ENCODE measurements at places on chromosomes 4 and X.

- DNase-seq = no peak
These were observed 200.9 kb upstream of the MID1 start for GRCh38 chrX:10821293-10821692.

GRCh38 chr4:37830640-37831039, 4.2 kb downstream of the PGM2 start:
- no peak for DNase-seq

DNA sequence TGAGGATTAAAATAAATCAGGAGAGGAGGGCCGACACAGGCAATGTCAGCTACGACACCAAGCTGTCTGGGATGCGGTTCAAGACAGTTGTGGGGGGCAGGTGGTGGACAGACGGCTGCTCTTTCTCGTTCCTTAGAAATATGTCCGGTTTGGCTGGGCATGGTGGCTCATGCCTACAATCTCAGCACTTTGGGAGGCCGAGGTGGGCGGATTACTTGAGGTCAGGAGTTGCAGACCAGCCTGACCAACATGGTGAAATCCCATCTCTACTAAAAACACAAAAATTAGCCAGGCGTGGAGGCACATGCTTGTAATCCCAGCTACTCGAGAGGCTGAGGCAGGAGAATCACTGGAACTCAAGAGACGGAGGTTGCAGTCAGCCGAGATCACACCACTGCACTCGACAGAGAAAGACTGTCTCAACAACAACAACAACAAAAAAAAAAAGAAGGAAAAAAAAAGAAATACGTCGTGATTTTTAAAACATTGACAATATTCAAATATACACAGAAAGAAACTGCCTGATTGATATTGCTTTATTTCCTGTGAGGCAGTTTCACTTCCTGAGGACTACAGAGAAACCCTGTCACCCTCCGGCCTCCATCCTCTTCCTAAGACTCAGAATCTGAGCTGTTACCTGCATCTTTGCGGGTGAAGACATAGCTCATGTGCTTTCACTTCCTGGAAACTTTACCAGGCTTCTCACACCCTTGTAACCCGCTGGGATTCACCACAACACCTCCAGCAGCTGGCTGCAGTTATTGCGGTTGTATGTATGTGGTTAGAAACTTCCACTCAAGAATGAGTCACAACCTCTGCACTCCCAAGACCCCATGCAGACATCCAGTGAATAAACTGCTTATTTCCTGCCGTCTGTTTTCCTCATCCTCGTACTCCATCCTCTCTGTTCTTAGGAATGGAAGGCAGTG, 63.8 kb upstream of the STS start:
- no peak for DNase-seq

DNA sequence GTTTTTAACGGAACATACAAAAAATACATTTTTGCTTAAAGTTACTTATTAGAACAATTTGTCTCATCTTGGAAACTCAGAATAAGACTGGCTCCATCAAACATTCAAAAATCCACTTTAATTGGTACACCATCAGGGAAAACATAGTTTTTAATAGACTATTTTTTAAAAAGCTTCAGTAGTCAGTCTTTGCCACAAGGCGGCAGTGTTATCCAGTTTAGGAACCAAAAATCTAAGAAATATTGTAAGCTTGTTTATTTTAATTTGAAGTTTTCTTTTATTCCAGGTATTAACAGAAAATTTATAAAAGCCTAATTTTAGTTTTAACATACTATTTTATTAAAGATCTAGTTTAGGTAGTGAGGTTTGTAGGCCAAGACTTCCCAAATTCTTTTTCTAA, 107.7 kb downstream of the APOOL start:
- DNase-seq = no peak

- no peak for DNase-seq
These were observed 5.7 kb downstream of the PITX2 start for GRCh38 chr4:110617075-110617640.

GRCh38 chr4:2761035-2761923, 5.1 kb upstream of the TNIP2 start:
- no peak for DNase-seq

- no peak for DNase-seq
These were observed 123.6 kb upstream of the LIMCH1 start for GRCh38 chr4:41414412-41414779.

DNA sequence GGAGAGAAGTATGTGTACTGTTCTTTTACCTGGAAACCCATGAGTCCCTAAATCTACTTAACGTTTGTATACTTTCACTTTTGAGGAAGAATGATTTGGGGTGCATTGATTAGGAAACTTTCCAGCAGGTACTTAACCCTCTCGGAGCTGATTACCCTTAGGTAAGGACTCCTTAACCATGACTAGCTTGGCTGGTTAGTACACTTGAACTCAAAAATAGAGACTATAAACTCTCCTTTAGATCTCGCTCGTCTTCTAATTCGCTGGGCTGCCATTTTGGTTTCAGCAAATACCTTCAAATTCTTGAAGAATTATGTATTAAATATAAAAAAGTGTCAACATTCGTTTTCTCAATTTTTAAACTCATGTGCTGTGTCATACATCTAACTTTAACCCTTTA, 2.0 kb downstream of the USP9X start:
- no peak for DNase-seq

- no peak for DNase-seq
These were observed 12.2 kb downstream of the OSTC start for GRCh38 chr4:108662629-108663028.

DNA sequence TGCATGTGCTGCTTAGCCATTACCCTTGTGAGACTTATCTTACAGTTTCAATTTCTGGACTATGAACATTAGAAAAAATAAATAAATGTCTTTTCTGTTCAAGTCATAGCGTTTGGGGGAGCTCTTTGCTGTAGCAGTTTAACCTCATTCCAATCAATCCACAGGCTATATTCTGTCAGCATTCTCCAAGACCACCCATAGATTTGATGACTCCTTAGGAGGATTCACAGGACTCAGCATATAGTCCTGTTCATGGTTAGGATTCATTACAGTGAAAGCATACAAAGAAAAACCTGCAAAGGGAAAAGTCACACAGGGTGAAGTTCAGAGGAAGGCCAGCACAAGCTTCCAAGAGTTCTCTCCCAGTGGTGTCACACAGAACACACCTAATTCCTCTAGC, 180.5 kb downstream of the ADAMTS3 start:
- no peak for DNase-seq

DNA sequence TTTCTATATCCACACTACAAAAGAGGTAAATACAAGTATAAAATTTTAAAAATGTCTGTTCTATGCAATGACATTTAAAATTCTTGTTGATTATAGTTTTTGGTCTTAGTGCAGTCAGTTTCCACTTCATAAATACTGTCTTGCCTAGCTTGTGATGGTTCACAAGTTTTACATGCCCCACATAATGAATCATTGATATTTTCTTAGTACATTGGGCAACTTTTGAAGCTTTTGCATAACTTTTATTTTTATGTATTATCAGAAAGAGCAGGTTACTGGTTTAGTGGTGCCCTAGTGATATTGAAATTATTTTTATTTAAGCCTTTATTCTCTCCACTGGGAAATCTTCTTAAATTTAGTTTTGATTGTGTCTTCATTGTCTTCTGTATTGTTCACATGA, 388.0 kb downstream of the CCSER1 start:
- no peak for DNase-seq

Measured in osteocyte (in vitro differentiated cells).